ENCODE measurements at places on chromosomes 3 and 15.

- DNase-seq: no peak
Measured at GRCh38 chr3:32852146-32852545, 34.3 kb downstream of the TRIM71 start.

GRCh38 chr3:171195686-171196085 lies 169.2 kb upstream of the SLC2A2 start:
- no peak for DNase-seq

- DNase-seq: no peak
Measured at GRCh38 chr15:72206677-72207000, 9.1 kb upstream of the GRAMD2A start.

DNA sequence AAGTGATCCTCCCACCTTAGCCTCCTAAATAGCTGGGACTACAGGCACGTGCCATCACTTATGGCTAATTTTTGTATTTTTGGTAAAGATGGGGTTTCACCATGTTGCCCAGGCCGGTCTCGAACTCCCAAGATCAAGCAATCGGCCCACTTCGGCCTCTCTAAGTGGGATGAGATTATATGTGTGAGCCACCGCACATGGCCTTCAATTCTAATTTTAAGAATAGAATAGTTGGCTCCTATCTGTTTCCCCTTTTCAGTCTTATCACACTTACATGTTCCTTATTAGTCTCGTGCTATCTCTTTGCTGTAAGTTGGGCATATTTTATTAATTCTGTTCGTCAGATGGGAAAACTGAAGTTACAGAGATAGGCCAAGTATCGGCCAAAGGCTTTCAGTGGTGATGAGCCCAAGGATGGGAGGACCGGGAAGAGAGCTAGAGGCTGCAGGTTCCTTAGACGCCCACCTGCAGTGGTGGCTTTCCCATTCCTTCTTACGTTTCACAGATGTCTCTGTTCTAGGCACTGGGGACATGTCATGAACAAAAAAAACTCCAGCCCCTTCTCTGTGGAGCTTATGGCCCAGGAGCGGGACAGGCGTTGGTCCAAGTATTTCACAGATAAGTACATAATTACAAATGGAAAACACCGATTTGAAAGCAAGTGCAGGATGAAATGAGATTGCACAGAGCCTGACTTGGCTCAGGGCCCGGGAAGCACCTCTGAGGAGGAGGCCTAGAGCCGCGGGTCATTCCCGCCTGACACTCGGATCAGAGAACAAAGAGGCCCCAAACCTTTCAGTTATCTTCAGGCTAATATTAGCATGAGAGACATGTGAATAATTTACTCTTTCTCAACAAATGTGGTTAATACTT lies 91.1 kb upstream of the KLF13 start:
- DNase-seq: no peak

DNA sequence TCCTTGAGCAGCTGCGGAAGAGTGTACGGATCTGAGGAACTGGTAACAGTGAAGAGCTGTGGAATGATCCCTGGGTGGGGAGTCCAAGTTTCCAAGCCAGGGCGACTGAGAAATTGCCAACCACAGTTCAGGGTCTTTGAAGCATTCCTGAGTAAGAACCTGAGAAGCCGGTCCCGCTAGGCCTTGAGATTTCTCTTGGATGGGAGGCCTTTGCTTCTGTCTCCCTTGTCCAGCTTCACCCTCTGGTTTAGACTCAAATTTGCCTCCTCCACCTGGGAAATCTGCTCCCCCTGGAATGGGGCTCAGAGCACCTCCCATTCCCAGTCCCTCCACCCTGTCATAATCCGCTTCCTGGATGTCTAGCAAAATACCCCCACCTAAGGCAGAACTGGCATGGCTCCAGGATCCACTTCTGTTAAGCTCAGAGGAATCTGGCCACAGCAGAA lies 127.7 kb upstream of the DLG1 start:
- no peak for DNase-seq

- no peak for DNase-seq
Measured at GRCh38 chr3:182180654-182181385, 469.1 kb downstream of the SOX2 start.

- DNase-seq: no peak
Measured at GRCh38 chr3:71398157-71398836, 185.2 kb downstream of the FOXP1 start.

GRCh38 chr15:78411061-78411460 lies 27.0 kb upstream of the IREB2 start:
- no peak for DNase-seq

- no peak for DNase-seq
Measured at GRCh38 chr3:187266691-187267090, 24.8 kb downstream of the MASP1 start.

DNA sequence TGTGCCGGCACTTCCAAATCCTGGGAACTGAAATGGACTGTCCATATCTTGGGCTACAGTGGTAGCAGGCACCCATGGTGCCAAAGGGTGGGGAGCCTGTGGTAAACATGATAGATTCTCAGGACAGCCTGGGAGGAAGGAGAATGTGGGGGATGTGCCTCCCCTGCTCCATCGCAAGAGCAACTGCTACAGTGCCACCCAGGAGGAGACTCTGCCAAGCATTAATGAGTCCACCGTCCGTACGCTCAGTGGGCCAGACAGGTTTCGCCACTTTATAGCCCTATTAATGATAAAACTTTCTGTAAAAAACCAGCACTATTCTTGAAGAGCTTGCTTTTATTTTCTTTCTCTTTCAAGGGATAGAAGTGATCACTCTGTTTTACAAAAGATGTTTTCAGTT lies 75.2 kb downstream of the FMN1 start:
- no peak for DNase-seq

DNA sequence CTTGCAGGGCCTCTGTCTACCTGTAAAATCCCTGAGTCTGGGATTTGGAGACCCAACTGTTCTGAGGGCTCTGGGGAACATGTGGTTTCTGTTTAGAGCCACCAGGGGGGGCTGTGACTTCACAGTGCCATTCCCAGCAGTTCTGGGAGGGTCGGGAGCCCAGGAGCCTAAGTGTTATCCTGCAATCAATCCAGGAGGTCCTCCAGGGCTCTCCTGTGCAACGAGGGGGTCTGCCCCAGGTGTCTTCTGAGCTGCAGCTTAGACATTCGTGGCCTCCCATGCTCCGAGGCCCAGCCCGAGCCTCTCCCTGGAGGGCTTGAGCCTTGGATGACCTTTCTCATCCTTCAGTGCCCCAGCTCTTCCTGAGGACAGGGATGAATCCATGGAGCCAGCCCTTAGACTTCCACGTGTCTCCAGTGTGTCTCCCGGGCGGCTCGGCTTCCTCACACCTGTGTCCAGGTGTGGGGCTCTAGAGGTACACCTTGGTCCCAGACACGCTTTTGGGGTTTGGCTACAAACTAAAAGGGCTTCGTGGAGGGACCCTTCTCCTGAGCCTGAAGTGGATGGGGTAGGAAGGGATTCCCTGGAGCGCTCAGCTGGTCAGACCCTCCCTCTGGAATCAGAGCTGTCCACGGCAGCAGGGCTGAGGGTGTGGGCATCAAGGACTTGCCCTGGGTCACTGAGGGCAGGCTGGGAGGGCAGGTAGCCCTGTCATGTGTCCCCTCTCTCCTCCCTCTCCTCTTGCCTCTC lies 20.3 kb upstream of the ABTB1 start:
- peak; percentile 35 for DNase-seq

Data from foreskin melanocyte (primary cell).